Bone marrow (tissue), 2 donors: ENCODE measurements at places on chromosomes 4 and X.

DNA sequence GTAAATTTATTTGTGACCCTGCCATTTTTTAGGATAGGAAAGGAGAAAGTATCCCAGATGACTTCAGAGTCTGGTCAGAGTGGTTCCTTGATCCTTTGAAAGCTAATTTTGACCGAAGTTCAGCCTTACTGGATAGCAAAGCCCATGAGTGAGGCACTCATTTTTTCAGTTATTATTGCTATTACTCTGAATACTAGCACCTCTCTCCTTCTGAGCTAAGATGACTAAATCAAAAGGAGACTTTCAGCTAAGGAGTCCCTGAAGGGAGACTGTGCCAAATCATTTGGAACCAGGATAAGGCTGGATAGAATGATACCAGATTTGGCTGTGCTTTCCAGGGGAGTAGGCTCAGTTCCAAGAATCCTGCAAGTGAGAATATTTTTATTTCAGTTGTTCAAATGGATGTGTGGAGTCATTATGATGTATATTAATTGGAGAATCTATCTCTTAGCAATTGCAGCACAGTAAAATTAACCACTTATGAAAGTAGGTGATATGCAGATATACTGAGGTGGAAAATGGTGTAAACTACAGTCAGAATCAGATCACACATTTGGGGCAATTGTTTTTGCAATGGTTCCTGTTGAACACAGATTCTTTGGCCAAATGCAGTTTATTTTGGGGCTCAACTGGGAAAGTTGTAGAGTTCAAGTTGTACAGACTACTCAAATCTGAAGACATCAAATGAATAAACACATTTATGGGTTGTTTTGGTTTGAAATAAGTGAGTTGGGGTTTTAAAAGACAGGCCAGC, 1.2 kb downstream of the P2RY10 start:
- no peak for DNase-seq

DNA sequence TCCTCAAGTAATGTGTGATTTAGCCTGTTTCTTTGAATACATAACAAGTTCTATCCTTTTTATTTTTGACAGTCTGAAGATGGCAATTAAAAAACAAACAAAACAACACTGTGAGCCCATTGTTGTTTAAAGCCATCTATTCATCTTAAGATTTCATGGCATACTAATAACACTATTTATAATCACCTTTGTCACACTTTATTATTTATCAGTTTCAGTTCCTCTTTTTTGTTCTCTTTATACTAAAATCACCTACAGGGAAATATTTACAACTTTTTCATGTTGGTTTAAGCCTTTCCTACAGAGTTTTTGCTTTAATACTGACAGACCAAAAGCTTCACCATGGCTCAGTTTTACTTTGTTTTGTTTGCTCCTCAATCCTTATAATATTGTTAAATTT, 247.4 kb upstream of the CTSO start:
- no peak for DNase-seq

DNA sequence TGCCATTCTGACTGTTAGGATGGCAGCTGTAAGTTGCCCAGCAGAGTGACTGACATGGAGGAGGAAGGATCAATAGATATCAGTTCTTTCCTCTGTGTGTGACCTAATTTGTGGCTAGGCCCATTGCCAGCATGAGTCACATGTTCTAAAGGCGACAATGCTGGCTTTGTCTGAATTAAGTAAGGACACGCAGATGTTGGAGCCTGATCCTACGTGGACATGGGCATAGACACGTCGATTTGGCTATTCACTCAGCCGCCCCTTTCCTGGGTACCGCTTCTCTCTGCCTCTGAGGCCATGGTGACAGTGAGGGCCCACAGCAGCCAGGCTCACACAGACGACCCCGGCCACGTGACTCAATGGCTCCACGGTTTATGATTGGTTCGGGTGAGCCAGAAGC, 16.3 kb downstream of the PROM1 start:
- DNase-seq = no peak

- peak; percentile 10 for DNase-seq
Measured at GRCh38 chr4:114386637-114387233, 211.9 kb upstream of the UGT8 start.
